ENCODE measurements at places on chromosomes 16 and 17.
A peak's percentile ranks its signal among the peaks of the same experiment; 100 is the strongest.

- no peak for DNase-seq
These were observed 46.3 kb downstream of the METRNL start for GRCh38 chr17:83125515-83126274.

GRCh38 chr16:81767987-81768592 lies 11.0 kb upstream of the PLCG2 start:
- DNase-seq: peak; percentile 24

- DNase-seq: no peak
These were observed 102.8 kb downstream of the FOXL1 start for GRCh38 chr16:86681031-86681756.

GRCh38 chr16:3444032-3444388 lies 530 bp downstream of the NAA60 start:
- peak; percentile 5 for DNase-seq

DNA sequence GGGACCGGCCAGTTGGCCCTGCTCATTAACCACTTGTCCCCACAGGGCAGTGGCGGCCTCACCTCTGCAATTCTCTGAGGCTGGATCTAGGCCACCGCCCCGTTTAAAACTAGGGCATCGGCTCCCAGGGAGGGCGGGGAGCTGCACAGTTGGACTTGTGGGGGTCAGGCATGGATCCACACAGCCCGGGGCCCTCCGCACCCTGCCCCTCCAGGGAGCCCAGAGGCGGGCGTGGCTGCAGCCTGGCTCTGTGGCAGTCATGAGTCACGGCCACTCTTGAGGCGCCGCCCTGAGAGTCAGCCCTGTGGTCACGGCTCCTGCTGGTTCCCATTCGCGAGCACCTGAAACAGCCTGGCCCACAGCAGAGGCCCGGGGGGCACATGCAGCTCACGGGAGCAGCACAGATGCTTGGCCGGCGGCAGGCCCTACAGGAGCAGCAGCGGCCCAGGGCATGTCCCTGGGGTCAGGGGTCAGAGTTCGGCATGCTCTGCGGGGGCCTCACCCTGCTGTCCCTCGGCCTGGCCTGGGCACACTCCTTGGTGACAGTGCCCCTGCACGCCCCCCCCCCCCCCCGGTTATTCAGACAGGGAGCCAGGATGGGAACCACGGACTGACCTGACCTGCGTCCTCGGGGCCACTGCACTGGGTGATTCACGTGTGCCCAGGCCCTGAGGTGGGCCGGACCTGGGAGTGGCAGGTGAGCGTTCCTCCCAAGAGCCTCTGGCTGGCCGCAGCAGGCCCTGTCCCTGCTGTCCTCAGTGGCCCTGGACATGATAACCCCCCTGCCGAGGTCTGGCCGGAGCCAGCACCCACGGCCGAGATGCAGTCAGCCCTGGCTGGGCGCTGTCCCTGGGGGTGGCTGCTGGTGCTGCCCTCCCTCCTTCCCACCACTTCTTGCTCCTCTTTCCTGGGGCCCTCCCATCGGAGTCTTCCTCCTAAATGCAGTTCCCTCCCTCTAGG lies 8.2 kb downstream of the CAPN15 start:
- DNase-seq: no peak

DNA sequence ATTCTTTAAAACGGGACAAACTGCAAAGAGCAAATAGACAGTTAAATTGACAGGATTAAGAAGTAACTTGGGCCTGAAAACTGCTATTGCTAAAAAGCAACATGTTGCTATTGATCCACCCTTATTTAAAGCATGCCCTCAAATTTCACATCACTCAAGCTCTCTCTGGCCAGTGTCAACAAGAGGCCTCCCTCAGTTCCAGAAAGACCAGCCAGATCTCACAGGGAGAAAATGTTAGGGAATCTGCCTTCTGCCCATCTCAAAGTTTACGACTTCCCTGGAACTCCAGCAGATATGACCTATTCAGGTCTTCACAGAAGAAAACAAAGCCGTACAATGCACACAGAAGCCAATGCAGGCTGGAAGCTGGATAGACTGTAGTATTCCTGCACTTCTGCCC lies 8.9 kb downstream of the CFAP20 start:
- DNase-seq: no peak

DNA sequence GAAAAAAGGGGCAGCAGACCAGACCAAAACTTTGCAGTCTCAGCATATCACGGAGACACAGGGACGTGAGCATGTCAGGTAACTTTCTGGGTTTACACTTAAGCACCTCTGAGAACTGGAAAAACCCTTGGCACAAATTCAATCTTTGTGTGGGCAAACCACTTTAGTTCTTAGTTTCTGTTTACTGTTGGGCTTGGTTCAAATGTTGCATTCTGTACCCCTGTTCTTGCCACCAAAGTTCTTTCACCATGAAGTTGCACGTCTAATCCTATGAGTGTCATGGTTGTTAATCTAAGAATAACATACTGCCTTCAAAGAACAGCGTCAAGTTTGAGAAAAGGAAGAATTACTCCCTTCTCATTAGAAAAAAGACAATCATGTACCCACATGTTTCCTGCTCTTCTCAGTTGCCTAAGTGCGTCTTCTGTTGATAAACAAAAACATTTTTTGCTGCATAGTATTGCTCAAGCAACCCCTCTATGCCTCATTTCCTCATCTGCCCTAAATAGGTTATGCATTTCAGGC lies 11.6 kb downstream of the KRT33A start:
- no peak for DNase-seq

DNA sequence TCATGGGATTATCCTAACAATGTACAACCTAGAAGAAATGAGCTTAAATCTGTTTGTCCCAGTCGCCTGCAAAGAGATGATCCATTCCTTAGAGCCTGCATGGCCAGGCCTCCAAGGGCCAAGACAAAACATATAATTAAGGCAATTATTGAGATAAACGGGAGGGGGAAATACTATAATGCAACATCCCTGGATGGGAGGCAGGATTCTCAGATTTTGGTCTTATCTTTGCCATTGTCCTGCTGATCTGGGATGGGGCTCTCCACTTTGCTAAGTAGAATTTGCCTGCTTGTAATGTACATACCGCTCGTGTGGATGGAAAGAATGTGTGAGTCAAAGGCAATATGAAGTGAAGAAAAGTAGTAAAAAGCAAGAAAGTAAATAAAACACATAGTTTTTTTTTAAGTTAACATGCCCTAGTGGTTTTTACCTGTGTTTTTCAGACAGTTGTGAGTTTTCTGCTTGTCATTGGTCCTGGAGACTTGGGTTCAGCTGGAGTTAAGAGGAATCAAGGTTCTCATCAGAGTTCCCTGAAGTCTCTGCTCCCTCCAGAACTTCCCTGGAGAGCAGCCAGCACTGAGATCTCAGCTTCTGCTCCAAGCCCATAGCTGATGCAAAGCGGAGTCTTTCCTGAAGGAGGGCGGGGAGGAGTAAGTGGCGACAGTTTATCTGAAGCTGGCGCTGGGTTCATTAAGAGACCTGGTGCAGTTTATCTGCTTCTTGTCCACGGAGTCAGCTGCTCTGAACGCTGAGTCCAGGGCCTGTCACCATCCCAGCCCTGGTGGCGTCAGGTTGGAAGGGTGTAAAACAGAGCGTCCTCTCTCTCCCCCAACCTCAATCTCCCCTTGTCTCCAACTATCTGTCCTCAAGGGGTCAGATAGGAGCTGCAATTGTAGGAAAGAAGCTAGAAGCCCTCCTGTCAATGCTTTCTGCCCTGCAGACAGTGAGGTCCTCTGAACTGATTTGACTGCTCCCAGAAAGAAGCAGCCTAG lies 30.1 kb downstream of the HOXB1 start:
- DNase-seq: no peak
